ENCODE measurements at places on chromosomes 16 and 17. TPM values are rescaled to one million over a fixed set of nuclear protein-coding genes. Genes with fewer than 3 reads are reported as not detected.

DNA sequence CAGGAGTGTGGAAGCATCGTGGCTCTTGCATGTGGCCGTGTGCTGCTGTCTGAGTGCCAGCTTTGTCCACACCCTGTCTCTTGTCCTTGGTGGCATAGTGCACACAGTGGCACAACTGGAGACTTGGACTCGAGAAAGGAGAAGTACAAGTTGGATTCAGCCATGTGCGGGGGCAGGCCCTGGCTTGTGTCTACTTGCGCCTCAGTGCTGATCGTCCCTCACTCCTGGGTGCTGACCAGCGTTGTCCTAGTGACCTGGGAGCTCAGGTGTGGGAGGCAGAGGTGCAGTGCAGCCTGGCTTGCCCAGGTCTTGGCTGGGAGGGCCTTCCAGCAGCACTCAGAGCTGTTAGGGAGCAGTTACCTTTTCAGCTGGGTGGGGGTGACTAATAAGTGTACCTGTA lies 20.6 kb downstream of the MPRIP start:
- no peak for DNase-seq

DNA sequence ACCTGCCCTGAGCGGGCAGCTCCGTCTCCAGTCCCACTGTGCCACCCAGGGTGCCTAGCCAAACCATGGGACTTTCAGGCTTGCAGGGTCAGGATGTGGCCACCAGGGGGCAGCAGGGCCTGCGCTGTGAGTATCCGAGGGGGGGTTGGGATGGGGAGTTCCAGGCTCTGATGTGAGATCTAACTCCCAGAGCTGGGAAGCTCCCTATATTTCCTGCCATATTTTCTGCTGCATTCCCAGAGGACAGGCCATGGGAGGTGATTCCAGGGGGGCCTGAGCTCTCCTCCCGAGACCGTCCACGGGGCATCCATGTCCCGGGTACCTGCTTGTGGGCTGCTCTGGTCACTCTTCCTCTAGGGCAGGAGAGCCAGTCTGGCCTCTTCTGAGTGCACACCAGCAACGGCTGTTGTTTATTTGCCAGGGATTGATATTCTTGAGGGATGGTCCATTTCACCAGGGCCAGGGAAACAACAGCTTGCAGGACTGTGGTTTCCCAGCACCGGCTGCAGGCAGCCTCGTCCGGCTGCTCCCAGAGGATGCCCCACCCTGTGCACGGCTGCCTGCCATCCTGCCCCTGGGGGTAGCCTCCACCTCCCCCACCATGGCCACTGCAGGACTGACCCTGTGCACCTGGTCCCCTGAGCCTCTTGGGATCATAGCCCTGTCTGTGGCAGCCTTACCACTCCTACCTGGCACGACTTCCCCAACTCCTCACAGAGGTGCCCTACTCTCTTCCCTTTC lies 1.2 kb downstream of the GPR142 start:
- peak; percentile 68 for DNase-seq

DNA sequence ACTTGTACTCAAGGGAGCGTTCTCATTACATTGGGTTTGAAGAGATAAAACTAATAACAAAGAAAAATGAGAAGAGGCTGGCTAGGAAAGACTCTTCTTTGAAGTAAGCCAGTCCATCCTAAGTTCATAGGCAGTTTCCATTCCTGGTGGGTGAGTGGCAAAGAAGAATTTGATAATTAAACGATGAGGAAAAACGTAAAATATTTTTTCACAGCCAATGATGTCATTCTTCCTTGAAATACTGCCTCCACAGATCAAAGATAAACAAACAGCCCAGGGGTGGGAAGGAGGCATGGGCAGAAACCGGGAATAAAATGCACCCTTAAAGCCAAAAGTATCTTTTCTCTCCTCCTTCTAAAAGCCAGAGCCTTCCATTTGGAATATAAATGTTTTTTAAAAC lies 346.6 kb downstream of the PMP22 start:
- DNase-seq: no peak

GRCh38 chr17:60468371-60468770 lies 46.1 kb downstream of the CHCT1 start:
- DNase-seq: no peak

GRCh38 chr16:29029168-29029994 lies 44.5 kb downstream of the LAT start:
- DNase-seq: no peak

DNA sequence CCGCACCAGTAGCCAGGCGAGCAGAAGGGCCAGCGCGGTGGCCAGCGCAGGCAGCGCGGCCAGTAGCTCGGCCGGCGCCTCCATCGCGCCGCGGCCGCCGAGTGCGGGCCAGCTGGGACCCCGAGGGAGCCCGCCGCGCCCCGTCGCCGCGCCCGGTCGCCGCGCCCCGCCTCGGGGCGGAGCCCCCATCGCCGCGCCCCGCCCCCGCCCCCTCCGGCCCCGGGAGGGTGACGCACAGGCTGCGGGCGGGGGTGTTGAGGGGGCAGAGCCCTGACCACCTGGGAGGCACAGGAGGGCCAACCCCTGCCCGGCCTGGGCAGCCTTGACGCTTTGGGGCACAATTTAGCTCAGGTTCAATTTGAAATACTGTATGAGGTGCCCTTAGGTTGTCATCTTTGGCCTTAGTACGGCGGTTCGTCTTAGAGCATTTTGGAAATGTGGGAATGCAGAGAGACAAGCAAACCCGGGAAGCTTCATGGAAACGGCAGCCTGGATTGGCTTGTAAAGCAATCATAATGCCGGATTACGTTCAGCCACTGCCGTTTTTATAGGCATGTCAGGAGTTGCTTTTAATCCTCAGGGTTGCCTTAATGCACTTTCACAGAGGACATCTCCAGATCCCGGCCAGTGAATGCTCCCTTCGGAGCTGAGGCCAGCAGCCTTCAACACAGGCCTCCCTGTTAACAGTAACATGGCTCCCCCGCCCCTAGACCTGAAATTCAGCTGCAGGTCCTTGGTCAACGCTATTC lies at the start of gene MXRA7:
TSS of gene MXRA7 (minus strand) at position 103 of the 749 bp plus-strand sequence. CDS start at position 84, 19 bp downstream.
- DNase-seq: peak; percentile 79

GRCh38 chr16:85903559-85903958 lies 4.6 kb downstream of the IRF8 start:
- no peak for DNase-seq

GRCh38 chr16:60646631-60647030 lies 1389.6 kb downstream of the CDH8 start:
- DNase-seq: no peak

- DNase-seq: no peak
Observed at GRCh38 chr17:1082579-1082978, 85.7 kb downstream of the TIMM22 start.

Gene ICAM2
- total RNA-seq: 74.6 TPM

Gene RPH3AL
- total RNA-seq: 13.1 TPM
